HEK293T (cell line): ENCODE measurements at places on chromosomes 6 and 20.

DNA sequence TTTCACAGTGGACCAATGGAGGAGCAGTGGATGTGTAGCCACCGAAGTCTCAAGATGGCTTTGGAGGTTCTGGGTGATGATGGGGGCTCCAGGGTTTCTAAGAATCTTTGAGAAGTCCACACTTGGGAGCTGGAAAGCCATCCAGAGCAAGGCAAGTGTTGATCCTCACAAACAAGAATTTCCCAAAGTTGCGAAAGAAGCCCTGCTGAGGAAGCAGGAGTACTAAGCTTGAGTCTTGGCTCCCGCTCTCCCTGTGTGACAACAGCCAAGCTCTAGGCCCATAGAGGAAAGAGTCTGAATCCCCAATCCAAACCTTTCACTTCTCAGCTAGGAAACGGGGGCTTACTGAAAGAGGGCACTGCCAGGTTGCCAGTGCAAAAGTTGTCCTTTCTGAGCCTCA lies 106.0 kb downstream of the EDN3 start:
- DNase-seq: no peak

GRCh38 chr20:47191074-47191673 lies 165.3 kb downstream of the ZMYND8 start:
- DNase-seq: no peak

- no peak for DNase-seq
Observed at GRCh38 chr6:150656156-150656555, 56.5 kb downstream of the PLEKHG1 start.

GRCh38 chr20:63752411-63753101 lies 13.0 kb downstream of the SLC2A4RG start:
- DNase-seq: no peak

DNA sequence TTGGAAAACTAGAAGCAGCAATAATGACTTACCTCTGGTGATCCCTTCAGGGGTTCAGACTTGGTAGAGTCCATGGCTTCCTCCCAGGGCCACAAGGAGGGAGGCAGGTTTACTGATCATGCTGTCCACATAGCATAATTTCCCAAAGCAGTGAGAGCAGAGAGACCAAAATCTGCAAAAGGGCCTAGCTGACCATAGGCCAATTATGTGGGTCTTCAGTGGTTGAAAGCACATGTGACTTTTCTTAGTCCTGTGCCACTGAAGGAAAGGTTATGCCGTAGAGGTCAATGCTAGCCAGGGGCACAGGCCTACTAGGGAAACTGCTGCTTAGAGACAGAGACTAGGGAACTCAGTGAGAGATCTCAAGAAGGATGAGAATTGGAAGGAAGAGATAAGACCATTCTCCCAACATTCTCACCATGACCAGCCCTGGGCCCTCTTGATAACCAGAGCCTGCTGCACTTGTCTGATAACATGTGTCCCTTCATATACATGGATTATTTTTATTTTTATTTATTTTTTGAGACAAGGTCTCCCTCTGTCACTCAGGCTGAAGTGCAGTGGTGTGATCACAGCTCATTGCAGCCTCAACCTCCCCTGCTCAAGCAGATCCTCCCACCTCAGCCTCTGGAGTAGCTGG lies 2.0 kb upstream of the GTPBP2 start:
- no peak for DNase-seq

DNA sequence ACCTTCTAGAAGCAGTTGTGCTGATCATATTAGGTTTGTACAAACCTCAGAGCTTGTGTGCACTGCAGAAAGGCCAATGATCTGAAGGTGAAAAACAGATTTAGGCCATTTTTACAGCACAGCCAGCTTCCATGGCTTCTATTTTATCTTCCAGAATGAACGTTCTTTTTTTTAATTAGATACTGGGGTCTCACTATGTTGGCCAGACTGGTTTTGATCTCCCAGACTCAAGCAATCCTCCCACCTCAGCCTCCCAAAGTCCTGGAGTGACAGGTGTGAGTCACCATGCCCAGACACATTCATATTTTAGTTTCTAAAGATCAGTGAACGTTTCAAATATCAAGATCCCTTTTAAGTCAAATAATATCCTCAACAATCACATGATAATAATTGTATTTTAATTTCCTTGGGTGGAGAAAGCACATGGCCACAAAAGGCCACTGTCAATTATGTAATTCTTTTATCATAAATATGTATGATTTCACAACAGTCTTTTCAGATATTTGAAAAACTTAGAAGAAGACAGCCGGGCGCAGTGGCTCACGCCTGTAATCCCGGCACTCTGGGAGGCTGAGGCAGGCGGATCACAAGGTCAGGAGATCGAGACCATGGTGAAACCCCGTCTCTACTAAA lies 326.7 kb upstream of the JARID2 start:
- no peak for DNase-seq

- DNase-seq: peak; percentile 34
Observed at GRCh38 chr6:26457264-26457805, 420 bp upstream of the BTN2A1 start.

DNA sequence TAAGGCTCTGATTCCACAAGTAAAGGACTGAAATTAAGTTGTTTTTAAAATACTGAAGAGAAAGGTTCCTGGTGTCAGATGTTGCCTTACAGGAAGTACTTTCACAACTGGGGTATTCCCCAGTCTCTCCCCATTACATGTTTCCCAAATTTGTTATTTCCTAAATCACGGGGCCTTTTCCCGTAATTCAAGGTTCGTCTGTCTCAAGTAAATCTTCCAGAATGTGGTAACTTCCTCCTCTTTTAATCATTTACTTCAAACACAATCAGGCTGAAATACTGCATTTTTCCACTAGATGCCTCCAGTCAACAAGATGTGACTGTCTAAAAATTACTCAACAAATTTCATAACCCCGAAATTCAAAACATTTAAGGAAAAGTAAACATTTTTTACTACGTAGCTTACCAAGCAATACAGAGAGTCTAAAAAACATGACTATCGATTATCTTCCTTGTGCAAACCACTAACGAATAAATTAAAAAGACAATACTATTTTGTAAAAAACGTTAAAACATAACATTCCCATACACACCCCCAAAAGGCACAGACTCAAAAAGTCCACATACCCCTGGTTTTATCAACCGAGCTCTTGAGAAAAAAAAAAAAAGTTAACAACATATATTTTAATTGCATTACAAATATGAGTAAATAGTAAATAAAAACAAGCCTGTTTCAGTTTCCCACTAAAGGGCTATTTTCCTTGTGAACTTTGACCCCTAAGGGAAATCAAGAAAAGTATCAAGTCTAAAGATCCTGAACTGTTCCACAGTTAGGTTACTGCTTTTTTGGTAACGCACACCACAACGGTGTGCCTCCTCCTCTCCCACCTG lies 1.7 kb downstream of the SOD2 start:
- peak; percentile 45 for DNase-seq
